Stimulated activated CD8-positive, alpha-beta memory T cell treated with anti-CD3 and anti-CD28 coated beads, Interleukin-2, amount 100 ng/mL, for 1 hour (primary cell): ENCODE measurements at places on chromosomes 7 and 10.

DNA sequence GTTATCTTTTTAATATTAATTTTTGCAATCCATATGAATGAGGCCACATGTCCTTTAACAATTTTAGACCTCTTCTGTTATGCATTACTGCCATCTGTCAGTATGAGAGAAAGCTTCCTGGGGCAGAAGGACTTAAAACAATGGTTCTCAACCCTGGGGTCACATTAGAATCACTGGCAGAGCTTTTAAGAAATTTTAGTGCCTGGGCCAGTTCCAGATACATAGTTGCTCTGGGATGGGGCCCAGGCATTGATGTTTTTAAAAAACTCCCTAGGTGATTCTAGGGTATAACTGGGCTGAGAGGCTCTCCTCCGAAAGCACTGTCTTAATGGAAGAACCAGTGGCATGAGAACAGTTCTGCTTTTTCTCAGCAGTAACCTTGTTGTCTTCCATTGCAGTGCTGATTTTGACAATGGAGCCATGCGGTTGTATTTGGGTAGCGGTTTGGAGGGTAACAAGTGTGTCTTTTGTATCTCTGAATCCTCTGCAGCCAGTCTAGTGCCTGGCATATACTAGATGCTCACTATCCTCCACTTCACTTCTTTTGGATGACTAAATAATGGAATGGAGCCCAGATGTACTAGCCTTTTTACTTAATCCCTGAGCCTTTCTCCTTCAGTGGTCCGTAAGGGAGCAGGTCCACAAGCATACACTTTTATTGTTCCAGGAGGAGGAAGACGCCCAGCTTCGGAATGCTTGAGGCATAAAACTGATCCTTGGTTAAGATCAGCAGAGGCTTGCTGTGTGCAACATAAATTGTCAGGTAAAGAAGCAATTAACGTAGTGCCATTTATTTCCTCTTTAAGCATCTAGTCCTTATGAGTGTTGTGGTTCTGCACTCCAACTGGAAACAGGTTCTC lies 227.1 kb downstream of the AUTS2 start:
- DNase-seq: no peak

DNA sequence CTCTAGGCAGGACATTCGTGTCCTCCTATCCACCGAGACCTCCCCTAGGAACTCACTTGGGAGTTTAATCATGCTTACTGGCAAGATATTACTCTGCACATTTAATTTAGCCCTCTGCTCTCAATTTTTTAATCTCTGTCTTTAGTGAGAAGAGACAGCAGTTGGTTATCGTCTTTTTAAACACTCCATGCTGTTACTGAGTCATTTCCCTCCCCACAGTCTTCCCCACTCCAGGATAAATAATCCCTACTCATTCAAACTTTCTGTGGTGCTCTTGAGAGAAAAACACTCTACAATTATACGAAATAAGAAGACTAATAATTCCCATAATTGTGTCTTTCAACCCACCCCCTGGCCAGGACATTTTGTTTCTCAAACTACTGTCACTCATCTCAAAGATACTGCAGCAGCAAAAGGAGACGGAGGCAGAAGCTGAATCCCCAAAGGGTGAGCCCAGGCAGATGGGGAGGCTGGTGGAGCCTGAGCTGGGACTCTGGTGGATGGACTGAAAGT lies 84.2 kb downstream of the ANK3 start:
- no peak for DNase-seq

DNA sequence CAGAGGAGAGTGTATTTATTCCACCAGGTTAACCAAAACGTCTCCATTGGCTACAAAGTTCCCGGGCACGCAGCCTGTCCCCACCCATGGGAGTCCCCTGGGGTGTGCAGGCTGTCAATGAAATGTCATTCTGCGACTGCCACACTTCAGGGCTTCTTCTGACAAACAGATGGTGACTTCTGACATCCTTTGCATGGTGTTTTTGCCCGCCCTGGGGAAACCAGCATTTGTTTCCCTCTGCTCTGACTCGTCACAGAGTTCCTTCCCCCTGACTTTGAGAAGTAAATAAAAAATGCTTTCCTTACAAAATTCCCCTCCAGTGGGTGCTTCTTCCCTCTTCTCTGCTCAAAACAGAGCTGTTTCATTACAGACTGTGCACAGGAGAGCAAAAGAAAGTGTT lies 38.2 kb downstream of the TNS3 start:
- DNase-seq: no peak

GRCh38 chr7:23467806-23468525 lies 2.3 kb downstream of the IGF2BP3 start:
- DNase-seq: no peak

- DNase-seq: no peak
These were observed 94.3 kb downstream of the THSD7A start for GRCh38 chr7:11737723-11738122.

DNA sequence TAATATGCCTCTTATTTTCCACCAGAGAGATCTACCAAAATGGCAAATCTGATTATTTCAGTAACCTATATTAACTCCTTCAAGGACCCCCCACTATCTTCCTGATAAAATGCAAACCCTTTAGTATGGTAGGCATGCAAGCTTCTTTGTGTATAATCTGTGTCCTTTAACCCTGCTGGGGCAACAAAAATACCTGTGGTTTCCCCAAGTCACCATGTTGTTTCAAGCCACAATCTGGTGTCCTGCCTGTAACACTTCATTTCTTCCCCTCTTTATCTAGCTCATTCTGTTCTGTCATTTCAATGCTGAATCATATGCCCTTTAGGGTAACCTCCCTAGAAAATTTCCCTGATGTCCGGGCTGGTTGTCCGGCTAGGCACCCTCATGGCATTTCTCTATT lies 5.3 kb downstream of the CALCR start:
- DNase-seq: no peak

DNA sequence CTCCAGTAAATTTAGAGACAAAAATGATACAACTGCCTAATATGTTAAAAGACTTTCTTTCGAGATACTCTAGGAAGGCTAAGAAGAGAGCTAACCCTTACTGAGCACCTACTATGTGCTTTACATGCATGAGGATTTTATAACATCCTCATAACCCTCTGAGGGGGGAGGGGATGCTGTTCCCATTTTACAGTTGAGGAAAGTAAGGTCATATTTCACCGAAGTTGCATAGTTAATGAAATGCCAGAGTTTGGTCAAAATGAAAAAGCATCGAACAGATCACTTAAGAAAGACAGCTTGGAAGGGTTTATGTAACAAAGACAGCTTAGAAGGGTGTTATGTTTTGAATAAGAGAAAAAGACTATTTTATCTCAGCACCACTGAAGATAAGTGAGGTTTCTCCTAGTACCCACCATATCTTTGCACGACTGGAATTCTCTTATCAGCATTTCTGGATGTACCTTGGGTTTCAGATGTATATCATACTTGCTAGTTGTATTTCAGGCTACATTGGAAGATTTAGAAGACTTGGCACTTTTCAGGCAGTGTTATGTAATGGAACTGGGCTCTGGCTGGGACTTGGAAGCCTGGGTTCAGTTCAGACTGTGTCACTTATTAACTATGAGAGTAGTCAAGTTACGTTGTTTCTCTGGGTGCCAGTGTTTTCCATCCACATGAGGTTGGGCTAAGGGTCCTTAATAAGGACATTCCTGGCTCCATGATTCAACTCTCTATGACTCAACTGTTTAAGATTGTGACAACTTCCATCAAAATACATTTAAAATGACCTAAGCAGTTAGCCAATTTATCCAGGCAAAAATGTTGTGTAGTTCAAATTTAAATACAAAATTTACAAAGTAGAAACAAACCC lies 6.0 kb downstream of the RHOBTB1 start:
- DNase-seq: no peak

DNA sequence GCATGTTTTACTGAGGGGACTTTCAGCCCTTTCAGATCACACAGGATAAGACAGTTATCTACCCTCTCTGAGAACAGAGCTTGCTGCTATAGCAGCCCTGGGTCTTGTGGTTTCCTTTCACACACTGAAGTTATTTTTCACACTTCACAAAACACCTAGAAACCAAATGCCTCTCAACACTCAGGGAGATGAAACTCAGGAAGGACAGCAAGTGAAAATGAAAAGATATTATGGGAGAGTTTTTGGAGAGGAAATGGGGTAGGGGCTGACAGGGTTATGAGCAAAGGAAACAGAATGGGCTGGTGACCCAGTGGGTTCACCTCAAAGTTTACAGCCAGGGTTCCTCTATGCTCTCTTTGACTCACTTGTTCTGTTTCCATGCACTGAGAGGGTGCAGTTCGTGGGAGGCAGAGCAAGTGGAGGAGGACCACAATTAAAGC lies 17.0 kb upstream of the GIMAP2 start:
- DNase-seq: peak; percentile 37

DNA sequence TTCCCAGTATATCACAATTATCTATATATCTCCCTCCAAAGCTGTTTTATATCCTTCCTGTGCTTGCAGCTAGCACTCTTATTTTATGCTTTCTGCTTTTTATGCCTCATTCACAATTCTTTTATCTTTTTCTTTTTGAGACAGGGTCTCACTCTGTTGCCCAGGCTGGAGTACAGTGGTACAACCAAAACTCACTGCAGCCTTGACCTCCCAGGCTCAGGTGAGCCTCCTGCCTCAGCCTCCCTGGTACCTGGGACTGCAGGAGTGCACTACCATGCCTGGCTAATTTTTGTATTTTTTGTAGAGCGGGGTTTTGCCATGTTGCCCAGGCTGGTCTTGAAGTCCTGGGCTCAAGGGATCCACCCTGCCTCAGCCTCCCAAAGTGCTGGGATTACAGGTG lies 5.7 kb downstream of the C7orf25 start:
- no peak for DNase-seq

GRCh38 chr10:49650724-49651034 lies 28.8 kb upstream of the C10orf53 start:
- no peak for DNase-seq

GRCh38 chr10:63416376-63416775 lies 49.4 kb downstream of the JMJD1C start:
- DNase-seq: no peak

DNA sequence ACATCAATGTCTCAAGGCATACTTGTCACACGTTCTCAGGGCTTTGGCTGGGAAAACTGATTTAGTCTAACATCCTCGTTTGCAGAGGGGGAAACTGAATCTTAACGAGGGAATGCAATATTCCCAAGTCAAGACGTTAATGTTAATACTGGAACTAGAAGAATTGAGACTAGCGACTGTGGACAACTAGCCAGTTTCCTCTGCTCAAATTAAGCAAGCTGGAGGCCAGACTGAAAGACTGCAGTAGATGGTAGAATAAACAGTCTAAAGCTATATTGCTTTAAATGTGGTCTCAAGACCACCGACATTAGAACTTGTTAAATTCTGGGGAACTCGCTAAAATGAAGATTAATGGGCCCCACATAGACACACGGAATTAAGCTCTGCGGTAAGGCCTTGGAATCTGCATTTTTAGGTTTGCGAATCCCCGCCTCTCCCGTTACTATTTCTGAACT lies 639 bp upstream of the TFAM start:
- no peak for DNase-seq

- no peak for DNase-seq
These were observed 13.7 kb upstream of the WAPL start for GRCh38 chr10:86535132-86535882.

GRCh38 chr7:101102026-101102425 lies 16.7 kb downstream of the TRIM56 start:
- DNase-seq: no peak

DNA sequence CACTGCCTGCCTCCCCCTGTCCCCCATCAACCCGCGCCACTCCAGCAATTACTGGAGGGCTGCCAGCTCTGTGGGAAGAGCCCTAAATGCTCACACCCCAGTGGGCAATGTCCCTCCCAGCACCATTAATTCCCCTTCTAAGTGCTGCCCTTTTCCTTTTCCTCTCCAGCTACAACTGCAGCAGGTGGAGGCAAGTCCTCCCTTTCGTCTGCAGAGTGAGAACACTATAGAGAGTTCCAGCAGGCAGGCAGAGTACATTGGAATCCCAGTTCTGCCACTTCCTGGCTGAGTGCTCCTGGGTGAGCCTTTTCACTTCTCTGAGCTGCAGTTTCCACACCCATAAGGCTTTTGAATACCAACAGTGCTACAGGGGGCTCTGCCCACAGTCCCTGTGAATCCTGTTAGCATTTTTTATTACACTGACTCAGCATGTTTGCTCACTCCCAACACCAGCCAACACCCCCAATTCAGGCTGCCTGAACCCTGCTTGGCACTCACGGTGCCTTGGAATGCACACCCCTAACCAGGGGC lies 447.0 kb downstream of the GRID1 start:
- DNase-seq: no peak

DNA sequence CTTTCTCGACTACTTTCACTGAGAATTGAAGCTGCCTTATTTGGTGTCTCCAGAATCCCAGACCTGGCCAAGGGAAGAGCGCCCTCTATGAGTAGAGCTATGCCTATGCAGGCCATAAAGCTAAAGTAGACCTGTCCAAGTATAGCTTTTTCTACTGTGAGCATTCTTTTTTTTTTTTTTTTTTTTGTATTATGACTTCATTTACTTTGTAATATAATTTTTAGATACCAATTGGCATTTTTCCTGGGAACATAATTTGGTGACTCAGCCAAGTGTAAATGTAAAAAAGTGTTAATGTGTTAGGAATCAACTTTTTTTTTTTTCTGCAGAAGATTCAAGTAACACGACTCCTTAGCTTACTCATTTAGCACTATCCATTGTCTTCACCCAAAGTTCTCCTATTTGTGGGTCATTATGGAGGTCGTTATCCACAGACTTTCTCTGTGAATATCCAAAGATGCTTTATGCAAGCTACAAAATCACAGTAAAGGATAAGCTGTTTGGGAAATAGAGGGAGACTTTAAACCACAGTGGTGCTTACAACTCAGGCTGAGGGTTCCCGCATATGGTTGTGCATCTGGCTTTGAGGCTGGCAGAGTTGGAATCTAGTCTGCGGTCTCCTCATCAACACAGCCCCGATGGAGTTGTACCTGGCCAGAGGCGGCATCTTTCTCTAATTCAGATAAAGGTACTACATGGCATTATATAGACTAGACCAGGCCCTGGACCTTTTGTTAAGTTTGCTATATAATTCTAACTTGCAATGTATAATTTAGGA lies 1040.2 kb upstream of the SORCS1 start:
- no peak for DNase-seq

GRCh38 chr7:24972991-24973390 lies 7.0 kb downstream of the OSBPL3 start:
- DNase-seq: no peak

DNA sequence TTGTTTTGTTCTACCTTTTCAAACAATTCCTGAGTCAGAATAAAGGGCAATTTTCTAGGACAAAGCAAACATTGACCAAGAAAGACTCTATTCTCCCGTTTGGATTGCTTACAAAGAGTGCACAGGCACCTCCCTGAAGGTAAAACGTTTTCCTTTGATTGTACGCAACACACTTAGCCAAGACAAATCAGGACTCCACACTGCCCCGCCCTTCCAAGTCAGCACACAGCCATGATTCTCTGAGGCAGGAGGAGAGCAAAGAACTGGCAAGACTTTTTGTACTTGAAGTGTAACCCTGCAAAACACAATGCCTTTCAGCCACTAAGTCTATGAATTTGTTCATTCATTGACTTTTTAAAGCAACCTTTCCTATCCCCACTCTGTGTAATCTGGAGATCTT lies 85.0 kb upstream of the FAM180A start:
- no peak for DNase-seq
